ENCODE measurements at places on chromosomes 5 and 9. TPM values are rescaled to one million over a fixed set of nuclear protein-coding genes. Genes with fewer than 3 reads are reported as not detected.
A peak's percentile ranks its signal among the peaks of the same experiment; 100 is the strongest.

- DNase-seq: no peak
Measured at GRCh38 chr5:134022333-134022732, 17.6 kb upstream of the VDAC1 start.

DNA sequence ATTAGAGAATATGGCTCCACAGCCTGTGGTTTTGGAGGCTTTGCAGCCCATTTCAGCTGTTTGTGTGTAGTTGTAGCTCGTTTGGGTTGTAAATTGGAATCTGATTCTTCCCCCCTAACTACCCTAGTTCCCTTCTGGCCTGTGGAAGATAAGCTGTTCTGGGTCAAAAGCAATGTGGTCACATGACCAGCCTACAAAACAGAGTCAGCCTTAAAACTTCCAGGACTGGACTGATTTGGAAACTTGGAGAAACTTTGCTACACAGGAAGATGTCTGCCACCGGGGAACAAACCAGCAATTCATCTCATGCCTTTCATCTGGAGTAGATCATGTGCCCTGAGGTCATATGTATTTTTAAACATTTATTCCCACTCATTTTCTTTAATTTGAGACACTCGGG, 83.8 kb downstream of the DAPK1 start:
- DNase-seq: no peak

- no peak for DNase-seq
Measured at GRCh38 chr9:110125207-110125751, 82.7 kb downstream of the C9orf152 start.

DNA sequence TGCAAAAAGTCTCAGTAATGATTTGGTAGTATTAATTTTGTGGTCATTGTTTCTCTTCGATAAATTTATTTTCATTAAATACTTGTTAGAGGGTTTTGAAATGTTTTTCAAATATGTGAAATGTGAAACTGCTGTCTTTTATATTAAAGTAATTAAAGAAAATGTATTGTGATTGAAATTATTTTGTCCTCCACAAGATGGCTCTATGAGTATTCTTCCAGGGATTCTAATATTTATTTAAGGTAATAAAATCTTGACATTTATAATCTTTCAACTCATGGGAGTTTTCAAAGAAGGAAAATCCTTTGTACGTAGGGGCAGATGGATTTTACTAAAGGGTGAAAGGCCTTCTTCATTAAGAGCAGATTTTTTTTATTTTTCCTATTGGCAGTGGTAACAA, 19.3 kb downstream of the ISOC1 start:
- no peak for DNase-seq

DNA sequence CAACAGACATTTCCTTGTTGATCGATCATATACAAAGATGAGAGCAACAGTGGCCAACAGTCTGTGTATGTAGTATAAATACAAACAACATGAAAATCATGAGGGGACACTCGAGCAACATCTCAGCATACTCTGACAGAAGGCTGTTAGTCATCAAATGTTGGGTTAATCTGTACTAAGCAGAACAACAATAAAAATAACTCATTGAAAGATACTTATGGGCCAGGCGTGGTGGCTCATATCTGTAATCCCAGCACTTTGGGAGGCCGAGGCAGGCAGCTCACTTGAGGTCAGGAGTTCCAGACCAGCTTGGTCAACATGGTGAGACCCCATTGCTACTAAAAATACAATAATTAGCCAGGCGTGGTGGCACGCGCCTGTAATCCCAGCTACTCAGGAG, 67.3 kb downstream of the SCAI start:
- DNase-seq: no peak

GRCh38 chr5:81014348-81014747, 54.2 kb downstream of the RASGRF2 start:
- no peak for DNase-seq

DNA sequence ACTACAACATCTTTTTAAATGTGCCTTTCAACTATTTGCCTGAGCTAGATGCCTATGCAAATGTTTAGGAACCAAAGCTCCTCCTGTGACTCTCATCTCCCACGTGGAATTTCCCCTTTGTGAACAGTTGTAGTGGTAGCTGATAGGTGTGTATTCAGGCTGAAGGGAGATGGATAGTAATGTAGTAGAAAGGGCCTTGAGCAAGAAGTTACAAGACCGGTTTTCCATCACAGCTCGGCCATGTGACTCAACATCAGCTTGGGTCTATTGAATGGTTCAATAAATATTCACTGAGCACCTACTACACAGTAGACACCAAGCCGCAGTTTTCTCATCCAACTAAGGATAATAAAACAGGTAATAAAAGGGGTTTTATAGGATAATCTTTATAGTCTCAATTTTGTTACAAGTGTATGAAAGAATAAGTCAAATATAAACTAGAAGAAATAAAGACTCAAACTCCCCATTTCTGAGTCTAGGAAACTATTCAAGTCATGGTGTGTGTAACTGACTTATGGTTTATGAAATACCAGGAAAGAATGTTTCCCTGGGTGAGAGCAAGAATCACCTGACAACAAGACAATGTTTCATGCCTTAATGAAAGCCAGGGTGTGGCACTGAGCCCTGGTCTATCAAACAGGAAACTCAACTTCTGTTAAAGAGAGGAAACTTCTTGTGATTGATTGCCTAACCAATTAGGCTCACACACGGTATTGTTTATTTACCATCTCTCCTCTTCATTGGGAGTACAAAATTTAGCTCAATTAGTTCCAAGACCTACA, 187.1 kb upstream of the SPEF2 start:
- DNase-seq: no peak

DNA sequence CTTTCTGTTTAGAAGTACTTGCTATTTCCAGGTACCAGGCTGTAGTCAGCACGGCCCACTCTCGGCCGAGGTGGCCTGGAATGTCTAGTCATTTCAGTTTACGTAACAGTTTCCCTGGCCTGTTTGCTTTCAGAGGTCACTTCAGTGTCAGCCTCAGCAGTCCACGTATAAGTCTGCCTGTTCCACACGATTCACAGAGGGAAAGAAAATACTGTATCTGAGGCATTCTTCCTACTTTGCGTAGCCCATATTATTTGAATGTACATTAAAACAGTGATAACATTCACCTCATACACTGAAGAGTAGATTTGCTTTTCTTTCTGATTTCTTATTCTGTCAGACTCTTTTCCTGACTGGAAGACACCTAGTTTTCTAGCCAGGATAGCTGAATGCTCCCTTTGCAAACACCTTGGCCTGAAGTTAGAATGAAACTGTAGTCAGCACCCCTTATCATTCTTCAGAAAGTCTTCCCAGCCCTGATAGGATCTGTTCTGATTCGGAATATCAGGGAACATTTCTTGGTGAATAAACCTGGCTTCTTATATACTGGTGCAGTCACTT, 140.9 kb downstream of the AOPEP start:
- DNase-seq: peak; percentile 17

DNA sequence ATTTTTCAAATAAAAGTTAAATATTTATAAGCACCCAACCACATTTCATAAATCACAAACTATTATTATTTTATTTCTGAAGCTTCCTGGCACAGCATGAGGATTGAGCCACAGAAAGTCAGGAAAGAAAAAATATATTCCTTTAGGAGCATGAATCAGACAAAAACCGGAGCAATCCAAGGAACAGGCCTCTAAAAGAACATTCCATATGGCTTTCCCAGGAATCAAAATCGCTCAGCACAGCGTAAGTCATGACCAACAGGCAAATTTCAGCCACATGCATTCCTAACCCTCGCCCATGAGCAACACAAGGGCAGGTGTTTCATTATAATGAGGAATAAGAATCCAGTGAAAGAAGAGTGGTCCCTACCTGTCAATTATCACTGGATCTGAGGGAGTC, 26.7 kb downstream of the EBF1 start:
- no peak for DNase-seq

DNA sequence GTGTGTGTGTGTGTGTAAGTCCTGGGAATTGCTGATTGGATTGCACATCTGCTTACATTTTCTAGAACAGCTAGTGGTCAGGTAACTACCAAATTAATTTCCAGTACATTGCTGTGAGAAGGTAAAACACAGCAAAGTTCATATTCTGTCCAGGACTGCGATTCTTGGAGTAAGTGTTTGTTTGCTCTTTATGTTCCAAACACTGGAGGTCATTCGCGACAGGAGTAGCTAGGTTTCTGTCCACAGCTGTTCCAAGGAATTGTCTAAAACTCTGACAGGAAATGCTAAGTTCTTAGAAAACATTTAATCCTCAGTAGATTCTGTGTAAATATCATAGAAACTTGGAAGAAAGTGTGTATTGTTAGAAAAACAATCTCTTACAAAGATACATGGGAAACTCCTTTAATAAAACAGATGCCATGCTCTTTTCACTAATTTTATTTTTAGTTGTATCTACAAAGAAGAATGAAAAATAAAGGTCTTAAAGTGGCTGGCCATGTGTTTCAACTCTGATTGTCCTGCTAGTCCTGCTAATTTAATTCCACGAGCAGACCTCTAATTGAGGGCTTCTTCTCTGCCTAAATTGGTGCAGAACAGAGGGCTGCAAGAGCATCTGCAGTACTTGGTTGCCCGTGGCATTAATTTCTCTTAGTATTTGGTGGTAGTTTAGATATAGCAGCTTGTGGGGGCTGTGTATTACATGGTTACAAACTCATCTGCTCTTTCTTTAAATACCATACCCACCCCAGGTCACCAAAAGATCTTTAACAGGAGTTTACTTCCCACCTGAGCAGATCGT, 464.5 kb downstream of the RASEF start:
- DNase-seq: peak; percentile 28

DNA sequence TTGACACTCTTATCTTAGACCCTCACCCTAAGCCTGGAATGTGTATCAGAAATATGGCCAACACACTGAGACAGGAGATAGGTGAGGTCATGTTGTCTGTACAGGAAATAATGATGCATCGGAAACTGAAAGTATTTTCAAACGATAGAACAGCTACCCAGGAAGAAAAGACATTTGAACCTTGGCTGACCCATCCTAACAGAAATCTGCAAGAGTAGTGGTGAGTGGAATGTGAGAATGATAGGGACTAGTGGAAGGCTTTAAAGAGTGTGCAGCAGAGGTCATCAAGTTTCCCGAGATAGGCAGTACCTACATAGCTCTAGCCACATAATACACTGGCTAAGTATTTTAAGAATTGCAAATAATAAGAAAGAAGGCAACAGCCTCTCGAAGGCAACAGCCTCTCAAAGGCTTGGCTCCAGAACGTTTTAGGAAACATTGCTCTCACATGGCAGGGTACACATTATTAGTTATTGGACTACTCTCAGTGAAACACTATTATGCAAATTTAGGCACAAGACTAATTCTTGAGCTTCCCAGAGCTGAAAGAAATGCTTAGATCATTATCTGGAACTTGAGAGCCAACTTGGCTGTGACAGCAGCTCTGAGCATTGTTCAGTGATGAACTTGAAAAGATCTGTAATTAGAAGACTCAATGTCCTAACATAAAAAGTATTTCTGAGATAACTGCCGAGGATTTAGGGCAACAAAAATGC, 133.1 kb upstream of the FBXL7 start:
- DNase-seq: no peak

- DNase-seq: no peak
Measured at GRCh38 chr5:167208911-167209310, 1082.5 kb upstream of the WWC1 start.

GRCh38 chr5:139702548-139702947, 54.4 kb downstream of the CXXC5 start:
- no peak for DNase-seq

GRCh38 chr9:16540743-16541613, 329.5 kb downstream of the BNC2 start:
- DNase-seq: no peak

GRCh38 chr5:31449174-31449573, 82.7 kb downstream of the DROSHA start:
- no peak for DNase-seq

DNA sequence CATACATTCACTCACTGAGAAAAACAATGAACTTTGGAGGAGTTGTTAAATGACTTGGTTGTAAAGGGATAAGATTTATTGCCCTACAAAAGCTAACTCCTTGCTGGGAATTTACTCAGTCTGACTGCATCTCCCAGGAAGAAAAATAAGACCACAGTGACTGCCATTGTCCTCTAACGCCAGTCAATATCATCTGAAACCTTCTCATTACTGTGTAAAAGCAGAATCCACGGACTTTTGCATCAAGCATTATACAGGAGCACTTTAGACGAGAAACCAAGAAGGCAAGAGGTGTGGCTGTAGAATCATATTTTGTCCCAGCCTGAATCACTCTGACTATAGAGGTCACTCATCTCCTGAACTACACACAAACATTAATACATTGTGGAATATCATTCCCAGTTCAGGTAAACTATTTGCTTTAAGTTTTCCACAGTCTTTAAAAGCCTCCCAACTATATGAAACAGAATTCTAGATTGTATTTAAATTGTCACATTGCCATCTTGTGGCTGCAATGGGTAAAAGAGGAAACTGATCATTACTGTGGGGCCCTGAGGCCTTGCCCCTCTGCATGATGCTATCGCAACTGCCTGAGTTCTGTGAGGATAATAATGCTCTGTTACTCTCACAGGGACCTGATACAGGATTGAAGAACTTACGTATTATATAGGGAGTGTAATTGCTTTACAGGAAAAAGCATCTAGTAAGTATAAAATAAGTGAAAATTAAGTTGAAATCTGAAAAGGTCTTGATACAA, 142.9 kb downstream of the SLCO4C1 start:
- DNase-seq: peak; percentile 69

DNA sequence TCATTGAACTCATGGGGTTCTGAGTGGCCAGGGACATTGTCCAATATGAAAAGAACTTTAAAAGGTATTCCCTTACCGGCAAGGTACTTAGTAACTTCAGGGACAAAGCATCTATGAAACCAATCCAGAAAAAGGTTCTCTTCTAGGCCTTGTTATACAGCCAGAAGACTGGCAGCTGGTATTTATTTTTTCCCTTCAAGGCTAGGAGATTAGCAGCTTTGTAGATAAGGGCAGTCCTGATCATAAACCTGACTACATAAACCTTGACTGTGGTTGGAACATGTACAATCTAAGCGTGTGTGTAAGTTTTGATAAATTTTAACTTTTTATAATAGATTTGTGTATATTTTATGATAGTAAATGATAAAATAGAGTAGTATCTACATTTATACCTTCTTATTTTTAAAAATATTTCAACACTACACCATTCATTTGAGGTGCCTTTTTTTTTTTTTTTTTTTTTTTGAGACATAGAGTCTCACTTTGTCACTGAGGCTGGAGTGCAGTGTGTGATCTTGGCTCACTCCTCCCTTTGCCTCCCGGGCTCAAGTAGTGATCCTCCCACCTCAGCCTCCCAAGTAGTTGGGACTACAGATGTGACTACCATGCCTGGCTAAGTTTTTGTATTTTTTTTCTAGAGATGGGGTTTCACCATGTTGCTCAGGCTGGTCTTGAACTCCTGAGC, 24.5 kb downstream of the RANBP17 start:
- no peak for DNase-seq

DNA sequence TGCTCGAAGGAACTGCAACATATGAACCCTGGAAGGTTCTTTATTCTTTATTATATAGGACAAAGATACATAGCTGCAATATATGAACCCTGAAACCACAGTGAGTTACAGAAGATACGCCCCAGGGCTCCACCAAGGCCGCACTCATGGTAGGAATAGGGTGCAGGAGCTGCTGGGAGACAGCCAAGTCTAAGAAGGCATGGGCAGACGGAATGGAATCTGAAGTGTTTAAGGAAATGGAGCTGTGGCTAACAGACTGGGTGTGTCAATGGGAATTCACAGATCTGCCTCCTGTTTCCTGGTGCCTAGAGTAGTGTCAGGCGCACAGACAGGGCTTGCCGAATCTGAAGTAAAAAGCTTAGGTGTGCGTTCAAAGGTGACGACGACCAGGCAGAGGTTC, 286.4 kb downstream of the DENND1A start:
- DNase-seq: no peak

IL33 gene
- not detected for polyA plus RNA-seq

DMRTA1 gene
- polyA plus RNA-seq: 0.03 TPM

SLCO6A1 gene
- not detected for polyA plus RNA-seq

NPDC1 gene
- 48.1 TPM for polyA plus RNA-seq

RLN2 gene
- 0.50 TPM for polyA plus RNA-seq

LEAP2 gene
- polyA plus RNA-seq: 0.63 TPM
